ENCODE measurements at places on chromosomes 12 and 14.
A peak's percentile ranks its signal among the peaks of the same experiment; 100 is the strongest.

DNA sequence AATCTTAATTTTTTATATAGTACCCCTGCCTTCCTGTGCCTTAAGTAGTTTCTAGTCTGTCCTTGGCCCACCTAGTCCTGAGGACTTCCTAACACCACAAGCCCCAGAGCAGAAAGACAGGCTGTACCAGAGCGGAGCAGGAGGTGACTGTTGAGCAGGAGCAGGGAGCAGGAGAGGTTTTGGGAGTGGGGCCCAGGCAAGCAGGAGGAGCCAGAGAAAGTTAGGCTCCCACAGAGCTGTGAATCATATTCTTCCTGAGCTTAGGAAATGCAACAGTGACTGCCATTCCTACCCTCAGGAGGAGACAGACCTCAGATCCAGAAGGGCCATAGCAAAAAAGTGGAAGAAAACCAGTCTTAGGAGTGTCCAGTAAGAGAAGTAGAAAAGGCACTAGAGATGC is 28.3 kb upstream of the COL2A1 start:
- DNase-seq = no peak

DNA sequence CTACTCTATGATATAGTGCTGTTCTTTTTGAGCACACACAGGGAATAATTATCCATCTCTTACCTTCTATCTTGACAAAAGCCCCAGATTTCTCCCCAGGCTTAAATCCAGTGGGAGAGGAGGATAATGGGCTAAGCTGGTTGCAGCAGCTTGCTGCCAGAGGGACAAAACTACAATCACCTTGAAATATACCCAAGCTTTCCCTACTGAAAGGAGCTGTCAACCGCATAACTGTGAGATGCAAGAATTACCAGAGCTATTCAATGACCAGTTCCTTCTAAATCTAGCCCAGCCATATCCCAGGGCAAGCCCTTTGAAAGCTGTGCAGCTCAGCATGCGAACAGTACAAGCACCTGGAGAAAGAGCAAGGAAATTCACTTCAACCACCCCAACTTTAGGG is 943 bp upstream of the MGAT4C start:
- no peak for DNase-seq

DNA sequence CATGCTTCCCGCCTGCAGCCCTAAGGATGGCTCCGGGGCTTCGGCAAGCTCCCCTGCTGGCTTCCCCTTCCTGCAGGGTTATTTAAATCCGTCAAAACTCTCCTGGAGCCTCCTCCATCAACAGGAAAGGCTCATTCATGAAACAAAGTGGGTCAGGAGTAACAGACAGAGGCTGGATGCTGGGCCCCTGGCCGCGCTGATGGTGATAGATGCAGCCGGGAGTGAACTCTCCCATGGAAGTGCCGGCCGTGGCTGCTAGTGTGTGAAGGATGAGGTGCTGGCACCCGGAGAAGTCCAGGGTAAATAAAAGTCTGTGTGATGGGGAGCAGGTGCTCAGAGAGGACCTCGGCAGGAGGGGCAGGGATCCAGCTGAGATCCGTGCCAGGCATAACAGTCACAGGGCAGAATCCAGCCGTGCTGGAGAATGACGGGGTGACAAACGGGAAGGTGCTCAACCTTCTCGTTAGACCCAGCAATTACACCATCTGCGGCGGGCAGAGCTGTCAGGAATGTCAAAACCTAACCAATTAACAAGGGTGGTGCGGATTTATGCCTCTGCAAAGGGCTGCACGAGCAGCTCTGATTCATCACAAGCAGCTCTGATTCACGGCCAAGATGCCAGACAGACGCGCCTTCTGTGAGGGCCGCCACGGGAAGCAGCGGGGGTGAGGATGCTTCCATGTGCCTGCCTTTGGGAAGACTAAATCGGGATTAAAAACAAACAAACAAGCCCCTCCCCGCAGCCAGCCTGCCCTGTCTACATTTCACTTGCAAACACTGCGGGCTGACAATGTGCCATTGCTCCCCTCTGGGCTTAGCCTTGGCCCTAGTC is 55.6 kb downstream of the SYNE3 start:
- DNase-seq = peak; percentile 45

DNA sequence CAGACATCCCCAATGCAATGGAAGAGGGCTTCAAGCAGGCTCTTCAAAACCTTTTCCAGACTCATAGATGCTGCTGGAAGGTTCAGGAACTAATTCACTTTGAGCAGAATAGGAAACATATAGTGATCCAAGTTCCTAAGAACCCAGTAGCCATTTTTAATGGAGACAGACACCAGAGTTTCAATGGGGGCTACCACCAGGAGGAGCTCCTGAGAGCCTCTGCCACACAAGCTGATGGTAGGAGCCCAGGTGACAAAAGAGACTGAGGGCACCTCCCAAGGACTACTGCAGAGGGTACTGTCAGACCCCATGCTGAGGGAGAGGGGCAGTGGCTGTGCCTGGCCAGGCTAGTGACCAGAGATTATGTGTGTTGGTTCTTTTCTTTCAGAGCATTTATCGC is 45.9 kb downstream of the IFNG start:
- DNase-seq = peak; percentile 14

GRCh38 chr12:79558924-79559469 is 131.8 kb downstream of the PAWR start:
- DNase-seq = no peak

DNA sequence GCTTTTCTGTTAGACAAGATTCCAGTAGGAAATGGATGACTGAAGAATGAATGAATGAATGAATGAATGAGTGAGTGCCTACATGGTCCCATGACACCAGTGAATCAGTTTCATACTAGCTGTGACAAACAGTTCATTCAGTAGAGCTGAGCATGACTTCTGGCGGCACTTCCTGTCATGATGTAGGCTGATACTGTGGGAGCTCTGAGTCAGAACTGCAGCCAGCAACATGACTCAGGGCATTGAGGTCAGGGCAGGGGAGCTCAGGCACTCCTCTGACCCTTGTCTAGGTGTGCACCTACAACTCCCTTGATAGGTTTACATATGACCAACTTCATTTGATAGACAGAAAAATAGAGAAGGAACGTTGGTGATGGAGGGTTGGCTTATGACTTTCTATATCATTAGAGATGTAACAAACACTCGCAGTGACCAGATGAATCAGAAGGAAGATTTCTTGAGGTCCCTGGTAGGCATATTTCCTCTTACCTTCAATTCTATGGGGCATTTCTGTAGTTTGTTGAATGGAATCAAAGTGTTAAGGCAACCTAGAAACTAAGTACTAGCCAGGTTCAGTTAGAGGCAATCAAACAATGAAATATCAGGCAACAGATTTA is 139.3 kb upstream of the ARHGAP5 start:
- peak; percentile 94 for DNase-seq

- DNase-seq = no peak
Measured at GRCh38 chr14:29829851-29830250, 97.8 kb downstream of the PRKD1 start.

DNA sequence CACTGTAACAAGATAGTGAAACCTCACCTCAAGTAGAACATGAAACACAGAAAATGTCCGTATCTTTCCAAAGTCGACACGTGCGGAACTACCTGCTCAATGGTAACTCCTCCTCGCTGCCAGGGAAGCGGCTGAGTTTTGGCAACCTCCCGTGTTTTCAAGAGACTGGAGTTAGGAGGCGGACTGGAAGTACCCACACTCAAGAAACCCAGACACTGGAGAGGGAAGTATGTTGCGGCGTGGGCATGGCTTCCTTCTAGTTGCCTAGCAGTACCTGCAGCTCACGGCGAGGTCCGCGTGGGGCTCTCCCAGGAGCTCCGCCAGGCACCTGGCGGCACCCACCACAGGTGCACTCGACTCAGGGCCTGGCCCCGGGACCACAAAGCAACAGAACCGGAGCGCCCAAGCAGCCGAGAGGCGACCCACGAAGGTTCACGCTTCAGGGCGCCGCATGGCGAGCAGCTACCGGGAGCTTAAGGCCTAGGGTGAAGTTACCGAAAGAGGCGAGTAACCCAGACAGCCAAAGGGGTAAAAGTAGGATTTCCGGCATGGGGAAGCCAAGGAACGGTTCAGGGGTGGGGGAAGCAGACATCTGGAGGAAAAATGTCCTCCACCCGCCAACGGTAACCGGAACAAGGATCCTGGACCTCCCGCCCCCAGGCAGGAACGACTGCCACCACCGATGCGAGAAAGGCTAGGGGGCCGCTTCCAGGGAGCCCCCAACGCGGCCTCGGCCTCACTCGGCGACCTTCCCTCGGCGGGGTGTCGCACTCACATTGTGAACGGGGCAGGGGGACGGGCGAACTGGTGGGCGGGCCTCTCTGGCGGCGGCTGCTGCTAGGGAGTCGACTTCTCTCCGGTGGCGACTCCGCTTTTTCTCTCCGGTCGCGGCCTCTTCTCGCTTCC is 608 bp downstream of the PTGES3 start:
- peak; percentile 26 for DNase-seq

DNA sequence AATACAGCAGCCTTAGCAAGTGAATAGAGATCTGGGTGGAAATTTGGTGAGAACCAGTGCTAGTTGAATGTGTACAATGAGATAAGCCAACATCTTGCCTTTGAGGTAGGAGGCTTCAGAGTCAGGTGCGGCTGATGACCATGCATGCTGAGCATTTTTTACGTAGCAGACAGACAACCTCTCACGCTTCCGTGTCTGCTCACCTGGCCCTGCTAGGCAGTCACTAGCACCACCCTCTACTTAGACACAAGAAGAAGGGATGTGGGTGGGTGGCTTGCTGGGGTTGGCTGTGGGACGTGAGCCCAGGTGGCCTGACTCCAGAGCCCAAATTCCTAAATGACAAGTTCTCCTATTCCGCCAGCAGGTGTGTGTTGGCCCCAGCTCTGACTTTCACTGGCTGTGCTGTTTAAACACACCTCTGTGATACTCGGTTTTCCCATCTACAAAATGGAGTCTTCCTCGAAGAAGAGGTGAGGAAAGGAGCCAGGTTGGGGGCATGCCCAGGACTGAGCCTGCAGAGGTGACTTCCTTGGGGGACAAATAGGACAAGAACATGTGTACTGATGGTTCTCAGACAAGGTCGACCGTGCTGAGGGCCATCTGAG is 57.8 kb upstream of the BCL11B start:
- DNase-seq = no peak

DNA sequence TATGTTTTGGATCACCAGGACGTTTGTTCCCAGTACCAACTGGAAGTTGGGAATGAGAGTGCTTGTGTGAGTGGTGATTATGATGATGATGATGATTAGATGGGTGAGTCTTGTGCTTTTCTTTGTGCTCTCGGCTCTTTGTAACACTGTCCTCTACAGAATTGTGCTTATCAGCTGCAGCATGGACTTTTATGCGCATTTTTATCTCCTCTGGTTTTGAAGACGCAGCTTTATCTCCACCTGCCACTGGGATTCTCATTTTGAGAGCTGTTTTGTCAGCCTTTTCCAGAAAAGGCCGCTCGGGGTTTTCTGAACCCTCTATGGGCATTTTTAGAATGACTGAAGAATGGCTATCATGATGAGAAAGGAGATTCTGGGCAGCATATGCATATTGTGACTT is 11.5 kb upstream of the KANSL2 start:
- DNase-seq = no peak

- no peak for DNase-seq
Measured at GRCh38 chr14:46887144-46887543, 235.6 kb upstream of the RPL10L start.

DNA sequence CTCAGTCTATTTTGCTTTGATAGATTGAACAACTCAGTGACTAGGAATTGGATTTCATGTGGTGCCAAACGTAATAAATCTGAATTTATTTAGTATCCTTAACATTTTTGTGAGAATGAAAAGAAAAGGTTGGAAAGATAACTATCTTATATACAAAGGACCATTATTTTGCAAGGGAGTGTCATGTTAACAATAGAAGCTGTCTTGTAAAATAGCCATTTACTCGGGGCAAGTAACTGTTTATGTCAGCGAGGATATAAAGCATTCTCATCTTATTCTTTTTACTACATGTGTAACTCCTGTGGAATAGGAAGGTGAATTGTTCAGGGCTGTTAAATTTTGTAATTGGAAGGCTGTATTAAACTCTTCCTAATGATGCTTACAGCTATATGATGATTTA is 5.9 kb downstream of the RERGL start:
- no peak for DNase-seq

GRCh38 chr12:33245434-33245833 is 194.2 kb downstream of the SYT10 start:
- DNase-seq = no peak

GRCh38 chr14:37447883-37448391 is 147.1 kb downstream of the FOXA1 start:
- no peak for DNase-seq

DNA sequence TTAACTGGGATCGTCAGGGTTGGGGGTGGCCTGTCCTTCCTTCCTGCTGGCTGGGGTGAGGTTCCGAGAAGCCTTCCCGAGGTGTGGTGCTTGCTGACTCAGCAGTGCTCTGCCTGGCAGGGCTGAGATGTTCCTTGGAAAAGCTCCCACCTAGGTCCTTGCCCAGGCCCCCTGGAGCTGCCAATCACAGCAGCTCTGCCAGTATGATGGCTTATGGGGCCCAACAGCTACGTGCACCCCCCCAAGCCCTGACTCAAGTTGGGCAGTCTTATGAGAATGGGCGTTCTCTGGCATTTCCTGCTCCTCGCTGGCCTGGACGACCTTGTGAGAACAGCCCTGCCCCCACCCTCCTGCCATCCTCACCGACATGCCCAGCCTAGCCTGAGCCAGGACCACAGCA is 292.2 kb upstream of the CRY1 start:
- peak; percentile 71 for DNase-seq

DNA sequence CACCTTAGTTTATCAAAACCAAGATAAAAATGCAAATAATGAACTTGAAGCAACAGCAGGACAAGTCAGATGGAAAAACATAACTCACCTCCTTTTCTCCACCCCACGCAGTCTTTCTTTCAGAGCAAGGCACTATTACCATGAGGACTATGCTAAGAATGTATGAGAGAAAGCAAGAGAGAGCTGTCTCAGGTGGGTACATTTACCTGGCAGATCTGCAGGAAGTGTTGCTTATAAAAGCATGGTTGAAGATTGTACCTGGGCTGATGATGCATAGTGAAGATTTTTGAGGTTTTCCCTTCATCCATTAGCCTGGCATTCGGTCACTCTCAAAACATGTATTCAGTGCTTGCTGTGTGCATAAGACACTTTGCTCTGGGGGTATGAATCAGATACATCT is 68.8 kb upstream of the IFNG-AS1 start:
- peak; percentile 80 for DNase-seq

GRCh38 chr12:20370866-20371519 is 2.7 kb downstream of the PDE3A start:
- no peak for DNase-seq

DNA sequence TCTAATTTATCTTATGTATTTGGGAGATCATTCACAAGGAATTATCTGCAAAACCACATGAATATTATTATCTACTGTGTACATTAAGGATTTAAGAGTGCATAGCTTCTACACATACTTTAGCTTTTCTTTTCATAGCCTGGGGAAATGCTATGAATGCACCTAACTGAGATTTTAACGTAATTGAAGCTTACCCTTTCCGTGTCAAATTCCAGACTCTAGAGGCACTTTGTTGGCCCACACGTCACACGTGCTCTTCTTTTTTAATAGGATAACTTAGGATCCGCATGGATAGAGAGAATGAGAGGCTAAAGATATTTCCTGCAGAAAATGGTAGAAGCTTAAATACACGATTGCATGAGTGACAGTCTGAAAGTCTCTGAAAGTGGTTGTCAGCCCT is 481.1 kb downstream of the PCNX1 start:
- no peak for DNase-seq
